Activated T-helper 2 cell treated with anti-CD3 and anti-CD28 coated beads, Interferon-gamma antibody, Interleukin-2, Interleukin-4, amounts not matched to agents 10 μg/mL and 5 μg/mL and 100 μg/mL, durations not matched to agents 14 hours and 24 hours and 36 hours (primary cell): ENCODE measurements at places on chromosomes 1 and 21. TPM values are rescaled to one million over a fixed set of nuclear protein-coding genes. Genes with fewer than 3 reads are reported as not detected.

DNA sequence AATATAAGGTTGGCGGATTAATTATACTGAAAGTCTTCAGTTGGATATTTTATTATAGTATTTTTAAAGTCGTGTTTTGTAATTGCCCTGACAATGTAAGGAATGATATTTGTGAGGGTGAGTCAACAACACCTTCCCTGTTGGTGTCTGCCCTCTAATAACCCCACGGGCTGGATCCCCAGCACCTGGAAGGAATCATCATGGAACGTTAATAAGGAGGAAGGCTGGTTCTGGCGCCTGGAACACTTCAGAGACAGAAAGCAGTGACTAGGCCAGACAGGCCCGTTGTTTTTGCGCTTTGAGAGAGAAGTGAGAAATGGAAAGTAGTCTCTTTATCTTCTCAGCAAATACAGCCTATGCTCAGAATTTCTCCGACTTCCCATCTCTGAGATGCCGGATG lies 31.6 kb downstream of the TEX35 start:
- no peak for DNase-seq

DNA sequence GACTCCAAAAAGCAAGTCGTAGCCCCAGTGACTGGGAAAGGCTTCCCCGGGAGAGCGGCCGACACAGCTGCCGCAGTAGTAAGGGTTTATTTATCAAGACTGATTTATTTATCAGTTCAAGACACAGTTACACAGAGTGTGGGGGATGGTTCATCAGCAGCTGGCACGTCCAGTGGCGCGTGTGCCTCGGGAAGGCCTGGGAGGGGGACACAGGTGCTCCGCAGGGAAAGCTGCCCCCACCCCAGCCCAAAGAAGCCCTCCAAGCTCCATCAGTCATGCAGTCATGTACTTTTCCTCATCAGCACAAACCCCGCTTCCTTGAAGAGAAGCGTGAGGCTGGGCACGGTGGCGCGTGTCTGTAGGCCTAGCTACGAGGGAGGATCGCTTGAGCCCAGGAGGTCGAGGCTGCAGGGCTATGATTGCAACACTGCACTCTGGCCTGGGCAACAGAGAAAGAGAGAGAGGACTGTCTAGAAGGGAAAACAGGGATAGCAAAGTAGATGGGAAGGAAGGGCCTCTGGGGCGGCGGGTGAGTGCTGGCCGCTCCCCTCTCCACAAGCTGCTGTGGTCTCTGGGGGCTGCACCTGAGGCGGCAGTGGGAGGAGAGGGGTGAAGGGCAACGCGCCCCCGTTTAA lies 53.2 kb downstream of the PRKCZ start:
- no peak for DNase-seq

GRCh38 chr1:117883616-117884015 lies 45.8 kb downstream of the GDAP2 start:
- no peak for DNase-seq

DNA sequence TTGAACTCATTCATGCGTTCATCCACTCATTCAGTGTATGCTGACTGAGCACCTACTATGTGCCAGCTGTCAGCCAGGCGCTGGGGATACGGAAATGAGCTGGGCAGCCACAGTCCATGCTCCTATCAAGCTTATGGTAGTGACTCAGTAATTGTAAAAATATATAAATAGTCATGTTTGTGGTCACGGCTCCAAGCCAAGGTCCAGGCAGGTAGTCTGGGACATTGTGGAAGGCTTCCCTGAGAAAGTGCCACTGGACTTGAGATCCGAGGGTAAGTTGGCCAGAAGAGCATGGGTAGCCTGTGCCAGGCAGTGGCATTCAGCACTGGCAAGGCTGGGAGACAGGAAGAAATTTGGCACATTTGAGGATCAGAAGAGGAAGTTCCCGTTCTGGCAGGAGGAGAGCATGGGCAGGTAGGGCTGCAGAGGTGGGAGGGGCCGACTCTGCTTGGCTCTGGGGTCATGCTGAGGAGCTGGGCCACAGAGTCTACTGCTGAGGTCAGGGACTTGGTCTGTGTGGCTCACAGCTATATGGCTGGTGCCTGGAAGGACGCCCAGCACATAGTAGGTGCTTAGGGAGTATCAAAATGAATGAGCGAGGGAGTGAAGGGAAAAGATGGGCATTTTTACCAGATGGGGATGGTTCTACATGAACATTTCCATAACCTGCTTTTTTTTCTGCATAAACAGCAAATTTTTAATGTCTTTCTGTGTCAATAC lies 6.9 kb downstream of the PTPRF start:
- DNase-seq: no peak

GRCh38 chr1:14915356-14916054 lies 238.0 kb upstream of the TMEM51 start:
- DNase-seq: peak; percentile 24

SYDE2 gene
- total RNA-seq: 1.9 and 2.1 TPM in 2 replicates

- peak; percentile 60 for DNase-seq
Observed at GRCh38 chr1:27868932-27869718, 3.2 kb upstream of the THEMIS2 start.

WNT9A gene
- 0.05 TPM in 1 of 2 replicates, not detected in the other for total RNA-seq

GRCh38 chr1:30260318-30260717 lies 463.1 kb downstream of the MATN1 start:
- no peak for DNase-seq

- no peak for DNase-seq
Observed at GRCh38 chr1:193472838-193473398, 286.5 kb upstream of the B3GALT2 start.

- no peak for DNase-seq
Observed at GRCh38 chr21:42580793-42581321, 67.2 kb downstream of the SLC37A1 start.

DNA sequence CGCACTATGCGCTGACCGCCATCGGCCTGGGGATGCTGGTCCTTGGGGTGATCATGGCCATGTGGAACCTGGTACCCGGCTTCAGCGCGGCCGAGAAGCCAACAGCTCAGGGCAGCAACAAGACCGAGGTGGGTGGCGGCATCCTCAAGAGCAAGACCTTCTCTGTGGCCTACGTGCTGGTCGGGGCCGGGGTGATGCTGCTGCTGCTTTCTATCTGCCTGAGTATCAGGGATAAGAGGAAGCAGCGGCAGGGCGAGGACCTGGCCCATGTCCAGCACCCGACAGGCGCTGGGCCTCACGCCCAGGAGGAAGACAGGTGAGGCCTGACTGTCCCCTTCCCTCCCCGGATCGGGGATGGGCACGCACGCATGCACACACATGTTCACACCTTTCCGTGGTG lies 31.9 kb upstream of the FHAD1 start:
- no peak for DNase-seq

S100A8 gene
- not detected in 2 replicates for total RNA-seq

DNA sequence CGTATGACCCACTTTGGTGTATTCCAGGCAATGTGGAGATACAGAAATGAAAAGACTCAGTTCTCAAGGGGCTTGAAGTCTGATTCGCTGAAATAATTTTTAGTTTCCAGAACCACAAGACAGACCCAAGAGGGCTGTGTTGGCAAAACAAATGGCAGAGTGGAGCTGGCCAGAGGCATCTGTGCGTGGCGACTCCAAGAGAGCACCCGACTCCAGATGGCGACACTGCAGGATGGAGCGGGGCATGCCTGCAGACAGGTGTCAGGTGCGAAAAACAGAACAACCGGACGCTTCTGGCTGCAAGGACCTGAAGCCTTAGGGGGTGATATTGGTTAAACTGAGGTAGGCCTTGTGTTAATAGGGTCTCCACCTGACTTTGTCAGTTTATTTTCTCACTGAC lies 31.7 kb upstream of the COQ8A start:
- DNase-seq: no peak

DNA sequence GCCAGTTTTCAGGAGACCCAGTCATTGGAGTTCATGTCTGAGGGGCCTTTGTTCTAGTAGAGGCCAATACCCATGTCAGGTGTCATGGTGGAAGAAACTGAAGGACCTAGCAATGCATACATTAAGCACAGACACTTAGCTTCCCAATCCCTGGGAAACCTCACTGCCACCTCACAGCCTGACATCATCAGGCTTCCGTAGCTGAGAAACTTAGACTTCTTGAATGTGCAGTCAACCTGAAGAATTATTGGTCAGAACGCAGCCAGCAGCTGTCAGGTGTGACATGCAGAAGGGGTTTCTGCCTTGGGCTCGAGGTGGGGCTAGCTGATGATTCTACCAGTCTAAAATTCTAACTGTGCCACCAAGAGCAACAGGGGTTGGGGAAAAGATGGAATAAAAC lies 1.9 kb upstream of the ITPKB start:
- no peak for DNase-seq

GRCh38 chr1:6966326-6966725 lies 181.1 kb downstream of the CAMTA1 start:
- no peak for DNase-seq

GRCh38 chr1:211830328-211831142 lies at the start of gene LPGAT1:
LPGAT1 (minus strand) TSS chr1:211830763; CDS start chr1:211829296, 1,467 bp downstream.
- DNase-seq: peak; percentile 67

- no peak for DNase-seq
Observed at GRCh38 chr1:40414331-40414730, 35.9 kb upstream of the ZFP69B start.

DNA sequence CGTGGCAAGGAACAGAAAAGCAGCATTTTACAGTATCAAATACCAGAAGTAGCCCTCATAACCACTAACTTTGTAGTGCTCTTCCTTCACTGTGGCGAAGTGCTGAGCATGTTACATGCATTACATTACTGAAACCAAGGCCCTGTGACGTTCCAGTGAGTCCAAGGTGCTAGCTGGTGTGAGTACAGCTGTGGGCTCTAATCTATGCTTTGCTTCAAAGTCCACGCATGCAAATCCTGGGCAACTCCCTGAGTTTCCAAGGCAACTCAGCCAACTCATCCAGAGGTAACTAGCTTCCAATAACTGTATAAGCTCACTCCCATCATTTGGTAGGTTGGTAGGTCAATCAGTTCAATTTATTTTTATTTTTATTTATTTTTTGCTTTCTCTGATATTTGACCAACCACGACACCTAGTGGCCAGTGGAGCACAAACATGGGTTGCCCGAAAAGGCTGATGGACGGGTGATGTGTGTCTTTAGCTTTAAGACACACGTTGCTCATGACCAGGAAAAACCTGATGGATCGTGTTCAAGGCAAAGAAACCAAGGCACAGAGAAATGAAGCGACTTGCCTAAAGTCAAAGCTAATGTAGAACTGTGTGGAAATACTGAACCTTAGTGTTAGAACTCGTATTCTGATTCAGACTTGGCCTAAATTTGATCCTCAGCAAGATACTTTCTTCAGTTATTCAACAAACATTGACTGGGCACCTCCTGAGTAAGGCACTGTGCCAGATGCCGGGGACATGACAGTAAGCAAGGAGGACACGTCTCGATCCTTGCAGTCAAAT lies 73.0 kb downstream of the GNG12 start:
- peak; percentile 20 for DNase-seq

PLA2G2C gene
- total RNA-seq: 0.30 TPM in 1 of 2 replicates, not detected in the other

SCAMP3 gene
- 113 and 123 TPM in 2 replicates for total RNA-seq

CCDC24 gene
- total RNA-seq: 2.1 and 2.3 TPM in 2 replicates

LCE2A gene
- total RNA-seq: not detected in 2 replicates

- DNase-seq: peak; percentile 15
Observed at GRCh38 chr21:31974454-31974985, 101.7 kb downstream of the HUNK start.

DNA sequence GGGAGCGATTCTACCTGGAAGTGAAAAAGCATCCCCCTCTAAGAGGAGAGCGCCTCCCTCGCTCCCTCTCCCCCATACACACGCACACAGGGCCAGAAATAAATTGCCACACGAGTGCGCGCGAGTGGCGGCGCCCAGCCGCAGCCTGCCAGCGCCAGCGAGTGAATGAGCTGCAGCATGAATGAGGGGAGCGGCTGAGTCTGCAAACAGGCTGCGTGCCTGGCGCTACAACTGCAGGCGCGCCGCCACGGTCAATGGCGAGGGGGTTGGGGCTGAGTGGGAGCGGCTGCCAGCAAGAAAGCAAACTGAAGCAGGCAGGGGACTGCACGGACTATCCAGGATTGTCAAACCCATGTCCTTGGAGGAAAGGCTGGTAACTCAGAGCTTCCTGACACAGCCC lies 2.2 kb downstream of the CAMK1G start:
- no peak for DNase-seq
